ENCODE measurements at places on chromosomes 1 and 21.

GRCh38 chr1:55021942-55022546 is 17.3 kb upstream of the PCSK9 start:
- ATAC-seq = peak; percentile 98
- no peak overlapping the region for H3K27ac ChIP-seq
- no peaks in the 10 kb centered on the region for H3K4me1 ChIP-seq

GRCh38 chr1:56394298-56394697 is 185.1 kb downstream of the PLPP3 start:
- H3K36me3 ChIP-seq = no peaks in the 10 kb centered on the region
- H3K27ac ChIP-seq = no peak overlapping the region
- no peak overlapping the region for H3K4me3 ChIP-seq

- ATAC-seq = no peak
- no peaks in the 10 kb centered on the region for H3K4me1 ChIP-seq
- no peaks in the 10 kb centered on the region for H3K27me3 ChIP-seq
These were observed 69.6 kb upstream of the LAMC2 start for GRCh38 chr1:183116416-183116815.

DNA sequence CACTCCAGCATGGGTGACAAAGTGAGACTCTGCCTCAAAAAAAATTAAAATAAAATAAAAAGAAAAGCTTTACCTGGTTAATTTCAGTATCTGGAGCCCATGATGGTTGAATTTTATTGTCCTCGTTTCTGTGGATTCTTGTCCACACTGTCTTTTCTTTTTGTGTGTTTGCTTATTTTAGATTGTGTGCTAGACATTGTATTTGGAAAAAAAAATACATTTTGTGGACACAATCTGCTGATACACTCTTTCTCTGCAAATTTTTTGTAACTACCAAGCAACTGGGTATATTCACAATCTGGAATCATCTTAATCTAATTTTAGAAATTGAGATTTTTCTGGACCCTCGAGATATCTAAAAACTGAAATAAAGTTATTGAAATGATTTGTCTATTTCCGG is 41.6 kb upstream of the PDE9A start:
- no peak for ATAC-seq
- no peak overlapping the region for H3K4me3 ChIP-seq
- peaks cover 12% of the 10 kb centered on the region for H3K27me3 ChIP-seq
- no peak overlapping the region for H3K27ac ChIP-seq

DNA sequence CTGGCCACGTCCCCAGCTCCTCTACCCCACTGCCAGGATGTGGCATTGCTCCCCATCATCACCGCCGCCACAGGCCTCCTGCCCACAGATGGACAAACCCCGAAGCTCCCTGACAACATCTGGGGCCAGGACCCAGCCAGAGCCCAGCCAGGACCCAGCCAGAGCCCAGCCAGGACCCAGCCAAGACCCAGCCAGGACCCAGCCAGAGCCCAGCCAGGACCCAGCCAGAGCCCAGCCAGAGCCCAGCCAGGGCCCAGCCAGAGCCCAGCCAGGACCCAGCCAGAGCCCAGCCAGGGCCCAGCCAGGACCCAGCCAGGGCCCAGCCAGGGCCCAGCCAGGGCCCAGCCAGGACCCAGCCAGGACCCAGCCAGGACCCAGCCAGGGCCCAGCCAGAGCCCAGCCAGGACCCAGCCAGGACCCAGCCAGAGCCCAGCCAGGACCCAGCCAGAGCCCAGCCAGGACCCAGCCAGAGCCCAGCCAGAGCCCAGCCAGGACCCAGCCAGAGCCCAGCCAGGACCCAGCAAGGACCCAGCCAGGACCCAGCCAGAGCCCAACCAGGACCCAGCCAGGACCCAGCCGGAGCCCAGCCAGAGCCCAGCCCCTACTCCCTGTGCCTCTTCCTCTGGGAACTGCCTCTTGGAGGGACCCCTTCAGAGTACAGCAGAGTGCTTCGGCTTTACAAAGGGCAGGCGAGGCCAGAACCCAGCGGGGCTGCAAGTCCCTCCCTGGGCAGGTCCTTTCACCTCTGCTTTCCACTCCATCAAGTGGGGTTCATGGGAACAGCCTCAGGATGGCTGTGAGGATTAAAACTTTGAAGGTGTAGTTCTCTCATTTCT is 43.7 kb downstream of the DISP3 start:
- H3K4me1 ChIP-seq = no peaks in the 10 kb centered on the region
- no peaks in the 10 kb centered on the region for H3K36me3 ChIP-seq
- no peak overlapping the region for H3K4me3 ChIP-seq
- no peak overlapping the region for H3K27ac ChIP-seq
- H3K27me3 ChIP-seq = peaks cover 42% of the 10 kb centered on the region
- no peak for ATAC-seq

- H3K4me1 ChIP-seq = peaks cover 44% of the 10 kb centered on the region
- H3K4me3 ChIP-seq = no peak overlapping the region
- H3K27me3 ChIP-seq = no peaks in the 10 kb centered on the region
- ATAC-seq = no peak
- no peak overlapping the region for H3K27ac ChIP-seq
These were observed 2.7 kb downstream of the SCYL3 start for GRCh38 chr1:169890761-169891538.

GRCh38 chr21:32206631-32207405 is 72.0 kb downstream of the MIS18A start:
- H3K4me3 ChIP-seq = no peak overlapping the region
- H3K27ac ChIP-seq = no peak overlapping the region
- H3K4me1 ChIP-seq = no peaks in the 10 kb centered on the region
- H3K36me3 ChIP-seq = no peaks in the 10 kb centered on the region
- H3K27me3 ChIP-seq = no peaks in the 10 kb centered on the region

Data from gastroesophageal sphincter (tissue), 4 donors.